ENCODE measurements at places on chromosomes 13 and 19.

DNA sequence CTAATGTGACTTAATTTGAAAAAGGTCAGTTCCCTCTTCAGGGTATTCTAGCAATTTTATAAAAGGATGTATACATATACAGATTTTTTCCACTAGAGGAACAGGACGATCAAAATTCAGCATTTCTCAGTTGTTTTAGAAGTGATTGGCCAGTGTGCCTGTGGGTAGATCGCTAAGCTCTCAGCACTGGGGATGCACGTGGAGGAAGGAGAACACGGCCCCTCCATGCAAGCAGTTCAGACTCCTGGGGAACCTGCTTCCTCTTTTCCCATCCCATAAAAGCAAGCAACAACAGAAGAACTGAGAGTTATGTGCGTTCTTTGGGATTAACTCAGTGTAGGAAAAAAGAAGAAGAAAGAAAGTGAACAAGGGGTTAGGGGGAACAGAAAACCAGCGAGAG is 328.8 kb downstream of the FOXO1 start:
- DNase-seq, result no peak

DNA sequence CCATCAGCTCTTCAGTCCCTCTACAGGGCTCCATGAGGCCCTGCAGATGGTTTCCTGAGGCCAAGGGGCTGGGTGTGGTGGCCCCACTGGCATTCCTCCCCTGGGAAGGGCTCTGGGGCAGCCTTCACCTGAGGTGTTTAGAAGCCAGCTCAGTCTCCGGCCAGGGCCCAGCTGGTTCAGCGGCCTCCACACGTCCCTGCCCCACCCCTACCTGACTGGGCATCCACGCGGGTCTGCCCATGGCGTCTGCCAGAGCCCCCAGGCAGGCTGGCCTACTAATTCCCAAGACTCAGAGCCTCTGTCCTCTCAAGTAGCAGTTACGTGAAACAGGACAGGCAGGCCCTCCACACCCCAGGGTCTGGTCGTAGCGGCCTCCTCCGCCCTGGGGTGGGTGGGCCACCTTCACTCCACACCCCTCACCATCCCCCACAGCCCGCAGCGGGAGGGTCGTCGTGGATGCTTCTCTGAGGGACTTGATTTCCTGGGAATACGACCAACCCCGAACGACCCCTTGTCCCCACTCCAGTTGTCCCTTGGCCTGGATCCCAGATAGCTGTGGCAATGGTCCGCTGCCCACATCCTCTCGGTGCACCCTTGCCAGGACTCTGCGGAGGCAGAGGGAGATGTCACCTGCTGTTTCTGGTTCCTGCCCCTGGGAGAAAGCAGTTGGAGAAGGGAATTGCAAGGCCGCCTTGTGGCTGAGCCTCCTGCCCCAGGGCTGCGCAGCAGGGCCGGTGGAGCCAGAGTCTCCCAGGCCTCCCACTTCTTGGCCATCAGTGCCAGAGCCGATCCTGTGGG is 24.3 kb downstream of the CAPN12 start:
- DNase-seq, result no peak

DNA sequence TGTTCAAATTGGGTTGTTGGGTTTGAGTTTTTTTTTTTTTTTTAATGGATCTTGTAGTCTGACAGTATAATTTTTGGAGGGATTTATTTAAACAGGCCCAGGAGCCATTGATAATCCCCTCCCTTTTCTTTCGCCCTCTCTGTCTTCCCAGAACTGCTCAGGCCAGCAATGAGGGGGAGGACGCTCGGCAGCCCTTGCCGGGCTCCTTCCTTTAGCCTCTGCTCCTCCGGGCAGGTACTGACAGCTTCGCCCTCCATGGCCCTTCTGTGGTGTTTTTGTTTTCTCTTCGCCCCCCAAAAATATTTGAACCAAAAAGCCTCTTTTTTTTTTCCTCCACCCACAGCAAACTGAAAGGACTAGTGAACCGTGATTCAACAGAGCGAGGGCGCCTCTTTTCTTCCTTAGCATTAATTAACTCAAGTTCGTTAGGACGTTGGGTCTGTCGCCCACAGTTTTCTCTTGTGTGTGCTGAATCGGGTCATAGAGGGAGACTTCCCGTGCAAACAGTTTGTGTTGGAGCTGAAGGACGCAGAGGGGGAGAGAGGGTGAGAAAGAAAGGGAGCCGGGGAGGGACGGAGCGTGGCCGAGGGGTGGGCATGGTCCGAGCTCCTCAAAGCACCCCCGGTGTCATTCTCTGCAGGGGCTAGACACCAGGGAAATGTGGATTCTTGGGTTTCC is 21.5 kb downstream of the NFIX start:
- no peak for DNase-seq

DNA sequence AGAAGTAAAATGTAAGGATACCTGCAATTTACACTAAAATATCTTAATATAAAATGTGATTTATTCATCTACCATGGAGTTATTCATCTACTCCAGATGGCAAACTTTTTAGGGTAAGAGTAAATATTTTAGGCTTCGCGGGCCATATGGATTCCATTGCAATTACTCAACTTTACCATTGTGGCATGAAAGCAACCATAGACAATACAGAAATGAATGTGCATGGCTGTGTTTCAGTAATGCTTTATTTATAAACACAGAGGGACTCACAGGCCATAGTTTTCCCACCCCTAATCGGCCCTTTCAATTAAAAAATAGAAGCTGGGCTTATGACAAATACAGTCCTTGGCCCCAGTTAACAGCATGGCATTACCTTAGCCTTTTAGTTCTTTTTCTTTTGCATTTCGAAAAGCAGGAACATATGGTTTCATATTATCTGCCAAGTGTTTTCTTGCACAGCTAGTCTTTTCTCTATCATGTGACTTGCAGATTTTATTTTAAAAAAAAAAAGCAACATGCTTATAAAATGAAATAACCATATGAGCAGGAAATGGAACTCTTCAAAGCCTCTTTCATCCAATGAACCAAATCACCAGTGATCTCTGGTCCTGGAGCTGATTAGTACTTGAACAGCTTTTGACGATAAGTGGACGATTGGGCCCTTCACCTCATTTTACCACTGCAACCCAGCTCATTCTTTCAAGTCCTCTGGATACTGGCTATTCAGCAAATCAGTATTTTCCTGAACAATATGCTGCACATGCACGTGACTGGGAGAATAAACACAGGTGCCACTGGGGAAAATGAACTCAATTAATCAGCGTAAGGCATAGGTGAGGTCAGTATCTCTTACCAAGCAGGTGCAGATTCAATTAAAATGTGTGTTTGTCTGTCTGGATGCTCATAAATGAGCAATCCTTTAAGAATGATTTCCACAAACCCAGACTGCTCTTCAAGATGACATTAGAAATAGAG is 63.9 kb downstream of the LHFPL6 start:
- peak; percentile 26 for DNase-seq

GRCh38 chr13:103328899-103329298 is 262.7 kb upstream of the SLC10A2 start:
- peak; percentile 18 for DNase-seq

DNA sequence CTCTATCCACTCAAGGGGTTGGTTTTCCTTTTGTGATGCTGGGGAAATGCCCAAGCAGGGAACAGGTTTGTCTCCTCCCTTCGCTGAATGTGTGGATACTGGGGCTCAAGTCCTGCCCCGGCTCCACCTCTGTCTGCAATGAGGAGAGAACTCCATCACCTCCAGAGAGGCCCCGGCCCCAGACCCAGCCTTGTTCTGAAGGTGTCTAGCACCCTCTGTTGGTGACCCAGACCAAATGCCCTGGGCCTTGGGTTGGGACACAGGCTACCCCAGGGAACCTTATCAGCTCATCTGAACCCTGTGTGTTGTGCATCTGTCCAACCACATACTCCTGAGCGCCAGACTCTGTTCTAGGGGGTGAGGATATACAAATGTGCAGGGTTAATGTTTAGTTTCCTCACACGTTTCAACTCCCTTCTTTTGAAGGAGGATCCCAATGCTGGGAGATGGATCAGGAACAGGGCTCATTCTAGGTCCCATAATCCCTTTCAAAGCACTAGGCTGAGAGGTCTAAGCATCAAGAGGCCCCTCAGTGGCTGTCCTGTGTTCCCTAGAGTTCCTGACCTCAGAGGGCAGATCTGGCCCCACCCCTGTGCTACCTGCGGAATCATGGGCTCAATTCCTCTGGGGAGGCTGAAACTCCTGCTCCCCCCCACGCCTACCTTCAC is 112.5 kb upstream of the SLC7A1 start:
- peak; percentile 72 for DNase-seq

GRCh38 chr19:46488551-46488950 is 7.1 kb downstream of the PNMA8B start:
- no peak for DNase-seq

GRCh38 chr19:49690079-49690655 is 749 bp upstream of the CPT1C start:
- DNase-seq, result no peak

DNA sequence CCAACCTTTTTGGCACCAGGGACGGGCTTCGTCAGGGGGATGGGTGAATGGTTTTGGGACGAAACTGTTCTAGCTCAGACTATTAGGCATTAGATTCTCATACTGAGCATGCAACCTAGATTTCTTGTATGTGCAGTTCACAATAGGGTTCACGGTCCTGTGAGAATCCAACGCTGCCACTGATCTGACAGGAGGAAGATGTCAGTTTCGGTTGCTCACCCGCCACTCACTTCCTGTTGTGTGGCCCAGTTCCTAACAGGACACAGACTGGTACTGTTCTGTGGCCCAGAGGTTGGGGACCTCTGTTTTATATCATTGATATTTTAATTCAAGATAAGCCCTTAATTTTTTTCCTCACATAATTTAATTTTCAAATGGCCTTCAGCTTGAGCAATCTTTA is 26.7 kb upstream of the TDRD3 start:
- no peak for DNase-seq

- peak; percentile 16 for DNase-seq
Measured at GRCh38 chr19:17530586-17530985, 19.1 kb downstream of the PGLS start.
